ENCODE measurements at places on chromosomes 6 and 20.

- no peak for DNase-seq
These were observed 108.4 kb downstream of the GMPR start for GRCh38 chr6:16346831-16347230.

- peak; percentile 66 for DNase-seq
These were observed 50.3 kb upstream of the PREP start for GRCh38 chr6:105452924-105453756.

DNA sequence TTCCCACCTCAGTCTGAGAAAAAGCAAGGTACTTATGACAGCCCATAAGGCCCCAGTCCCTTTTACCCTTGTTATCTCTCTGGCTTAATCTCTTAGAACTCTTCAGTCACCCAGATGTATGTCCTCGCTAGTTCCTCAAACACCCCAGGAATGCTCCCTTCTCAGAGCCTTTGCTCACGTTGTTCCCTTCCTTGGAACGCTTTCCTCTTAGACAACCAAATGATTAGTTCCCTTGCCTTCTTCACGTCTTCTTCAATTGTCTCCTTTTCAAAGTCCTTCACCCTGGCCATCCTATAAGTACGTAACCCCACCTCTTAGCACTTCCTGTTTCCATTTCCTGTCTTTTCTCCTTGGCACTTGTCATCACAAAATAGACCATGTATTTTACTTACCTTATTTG, 1.1 kb upstream of the APOBEC2 start:
- peak; percentile 49 for DNase-seq

DNA sequence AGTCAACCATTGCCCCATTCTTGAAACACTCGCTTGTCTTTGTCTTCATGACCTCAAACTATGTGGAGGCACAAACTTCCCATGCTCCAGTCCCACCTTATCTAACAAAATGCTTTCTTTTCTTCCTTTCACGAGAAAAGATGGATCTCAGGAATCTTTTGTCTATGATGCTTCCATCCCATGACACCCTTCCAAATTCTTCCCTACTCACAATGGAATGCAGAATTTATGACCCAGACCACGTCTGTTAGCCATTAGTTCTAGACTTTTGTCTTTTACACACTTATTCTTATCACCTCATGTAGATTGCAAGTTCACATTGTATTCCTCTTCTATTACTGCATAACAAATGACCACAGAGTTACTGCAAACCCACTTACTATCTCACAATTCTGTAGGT, 24.2 kb upstream of the LAMP5 start:
- DNase-seq, result no peak

GRCh38 chr6:16168858-16169257, 40.0 kb downstream of the MYLIP start:
- DNase-seq, result peak; percentile 11

DNA sequence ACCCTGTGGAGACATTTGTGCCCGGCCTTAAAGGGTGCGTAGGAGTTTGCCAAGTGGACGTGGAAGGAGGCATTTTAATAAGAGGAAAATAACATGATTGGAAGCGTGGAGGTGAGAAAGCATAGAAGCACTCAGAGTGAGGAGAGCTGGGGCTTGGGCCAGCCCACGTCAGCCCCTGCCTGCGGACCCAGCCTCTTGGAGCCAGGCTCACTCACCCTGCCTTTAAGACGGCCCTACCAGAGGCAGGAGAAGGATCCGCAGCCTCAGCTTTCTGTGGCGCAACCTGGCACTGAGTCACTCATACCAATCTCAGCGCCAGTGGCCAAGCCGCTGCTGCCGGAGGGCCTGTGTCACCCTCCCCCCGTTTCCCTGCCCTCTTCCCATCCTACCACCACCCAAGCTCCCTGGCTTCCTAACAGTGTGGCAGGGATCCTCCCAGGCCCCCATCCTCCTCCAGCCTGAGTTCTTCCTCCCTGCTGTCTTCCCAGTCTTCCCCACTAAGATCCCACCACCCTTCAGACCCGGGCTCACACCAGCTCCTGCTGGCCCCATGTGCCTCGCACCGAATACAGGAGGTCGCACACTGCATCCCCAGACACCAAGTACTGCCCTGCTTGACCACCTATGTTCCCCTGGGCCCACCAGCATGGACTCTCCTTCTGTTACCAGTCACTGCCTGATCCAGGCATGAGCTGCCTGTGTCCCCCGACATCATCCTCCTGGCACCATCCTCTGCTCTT, 285.2 kb downstream of the UST start:
- DNase-seq, result peak; percentile 42

- no peak for DNase-seq
These were observed 73.6 kb downstream of the TBC1D32 start for GRCh38 chr6:121260651-121261102.

DNA sequence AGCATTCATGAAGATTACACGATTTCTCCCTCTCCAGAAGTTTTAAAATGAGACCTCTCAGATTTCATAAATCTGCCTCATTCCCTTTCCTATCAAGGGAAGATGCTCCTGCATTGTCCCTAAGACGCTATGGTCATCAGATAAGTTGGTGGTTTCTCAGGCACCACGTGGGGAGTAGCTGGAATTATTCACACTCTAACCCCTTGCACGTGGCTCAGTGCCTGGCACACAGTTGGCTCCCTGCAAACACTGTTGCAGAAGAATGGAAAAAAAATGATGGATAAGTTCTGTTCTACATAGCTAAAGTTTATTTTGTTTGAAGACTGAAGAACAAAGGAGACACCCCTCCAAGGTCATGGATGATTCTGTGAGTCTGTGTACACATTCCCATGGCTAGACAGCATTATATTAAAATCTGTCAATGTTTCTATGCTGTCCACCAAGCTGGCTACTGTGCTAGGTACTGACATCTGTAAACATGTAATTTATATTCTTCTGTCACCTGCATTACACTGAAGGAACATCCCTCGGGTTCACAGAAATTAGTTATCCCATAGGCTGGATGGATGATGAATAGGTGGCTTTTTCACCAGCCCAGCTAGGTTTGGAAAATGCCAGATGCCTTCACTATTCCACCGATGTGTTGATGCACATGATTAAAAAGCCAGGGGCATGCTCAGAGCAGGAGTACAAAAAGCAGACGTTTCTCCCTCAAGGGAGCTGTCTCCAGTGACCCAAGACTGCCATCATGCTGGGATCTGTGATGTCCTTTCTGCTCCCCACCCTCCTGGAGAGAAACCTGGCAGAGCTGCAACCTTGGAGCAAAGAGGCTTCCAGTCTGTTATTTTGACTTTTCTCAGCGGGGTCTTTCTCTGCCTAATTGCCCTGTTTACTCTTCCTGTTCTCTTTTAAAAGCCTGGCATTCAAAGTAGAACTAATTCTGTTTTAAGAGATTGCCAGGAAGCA, 610.5 kb downstream of the UTRN start:
- no peak for DNase-seq

- no peak for DNase-seq
These were observed 879 bp upstream of the INSM1 start for GRCh38 chr20:20366876-20367574.

DNA sequence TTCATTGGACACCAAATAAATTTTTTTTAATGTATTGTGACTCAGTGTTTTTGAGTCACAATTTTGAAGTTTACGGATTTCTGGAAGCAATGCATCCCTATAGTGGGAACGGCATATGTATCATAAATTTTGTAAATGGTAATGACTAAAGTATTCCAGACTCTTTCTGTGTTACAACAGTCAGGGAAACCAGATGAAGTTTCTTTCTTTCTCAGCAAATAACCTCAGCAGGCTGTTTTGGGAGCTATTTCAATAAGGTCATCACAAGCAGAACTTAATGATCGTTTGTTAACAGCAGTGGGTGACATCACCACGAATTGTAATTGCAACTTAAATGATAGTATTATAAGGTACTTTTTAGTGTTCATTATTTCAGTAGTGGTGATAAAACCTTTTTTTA, 52.0 kb downstream of the HIVEP1 start:
- DNase-seq, result no peak

- no peak for DNase-seq
These were observed 25.1 kb downstream of the GPR63 start for GRCh38 chr6:96812077-96812703.

DNA sequence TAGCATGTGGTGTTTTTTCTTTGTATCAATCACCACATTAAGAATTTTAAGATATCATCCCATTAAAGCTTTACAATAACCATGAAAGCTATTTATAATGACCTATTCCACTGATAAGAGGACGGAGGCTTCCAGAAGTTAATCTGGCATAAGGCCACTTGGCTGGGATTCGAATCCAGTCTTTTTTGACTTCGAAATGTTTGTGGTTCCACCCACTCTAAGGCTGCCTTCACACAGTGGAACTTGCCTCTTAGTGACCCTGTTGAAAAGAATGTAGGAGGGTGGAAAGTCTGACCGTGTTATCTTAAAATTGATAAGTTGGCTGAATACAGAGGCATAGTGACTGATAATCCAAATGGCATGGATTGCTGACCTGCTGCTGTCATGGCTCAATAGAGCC, 959.7 kb downstream of the KIF16B start:
- DNase-seq, result no peak

DNA sequence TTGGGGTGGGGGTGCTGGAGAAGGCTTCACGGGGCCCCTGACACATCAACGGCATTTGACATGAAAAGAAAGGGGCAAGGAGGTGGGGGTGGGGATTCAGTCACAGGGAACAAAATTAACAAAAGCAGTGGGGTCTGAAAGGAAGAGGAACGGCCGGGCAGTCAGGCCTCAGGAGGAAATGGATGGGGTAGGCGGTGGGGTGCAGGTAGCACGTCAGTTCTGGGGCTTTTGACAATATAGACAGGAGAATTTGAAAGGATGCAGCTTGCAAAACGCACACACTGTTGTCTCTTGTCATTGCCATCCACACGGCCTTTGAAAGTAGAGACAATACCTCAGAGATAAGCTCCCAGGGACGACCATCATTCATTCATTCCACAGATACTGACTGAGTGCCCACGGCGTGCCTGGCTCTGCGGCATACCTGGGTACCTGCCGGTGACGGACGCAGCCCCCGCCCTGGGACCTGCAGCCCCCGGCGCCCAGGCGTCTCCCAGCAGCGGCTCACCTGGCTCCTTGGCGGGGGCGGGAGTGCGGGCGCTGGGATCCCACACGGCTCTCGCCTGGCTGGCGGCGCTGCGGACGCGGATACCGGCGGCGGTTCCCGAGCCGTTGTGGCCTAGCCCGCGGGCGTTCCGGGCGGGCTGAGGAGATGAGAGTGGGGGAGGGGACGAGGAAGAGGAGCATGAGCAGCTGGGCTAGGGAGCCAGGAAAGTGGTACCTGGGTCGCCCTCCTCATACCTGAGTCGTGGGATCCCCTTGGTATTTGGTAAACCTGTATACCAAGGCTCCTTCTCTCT, at the start of gene SLC26A8:
Gene SLC26A8 (minus strand): TSS at position 646 of the 800 bp plus-strand sequence. CDS start 4,934 bp downstream, outside the sequence.
- no peak for DNase-seq

GRCh38 chr6:4356899-4357659, 221.7 kb upstream of the ECI2 start:
- DNase-seq, result no peak

- DNase-seq, result no peak
These were observed 175.1 kb downstream of the THBS2 start for GRCh38 chr6:169078399-169079145.

GRCh38 chr6:168956884-168957730, 296.5 kb downstream of the THBS2 start:
- peak; percentile 71 for DNase-seq

GRCh38 chr20:34744847-34745246, 40.7 kb downstream of the TP53INP2 start:
- no peak for DNase-seq

DNA sequence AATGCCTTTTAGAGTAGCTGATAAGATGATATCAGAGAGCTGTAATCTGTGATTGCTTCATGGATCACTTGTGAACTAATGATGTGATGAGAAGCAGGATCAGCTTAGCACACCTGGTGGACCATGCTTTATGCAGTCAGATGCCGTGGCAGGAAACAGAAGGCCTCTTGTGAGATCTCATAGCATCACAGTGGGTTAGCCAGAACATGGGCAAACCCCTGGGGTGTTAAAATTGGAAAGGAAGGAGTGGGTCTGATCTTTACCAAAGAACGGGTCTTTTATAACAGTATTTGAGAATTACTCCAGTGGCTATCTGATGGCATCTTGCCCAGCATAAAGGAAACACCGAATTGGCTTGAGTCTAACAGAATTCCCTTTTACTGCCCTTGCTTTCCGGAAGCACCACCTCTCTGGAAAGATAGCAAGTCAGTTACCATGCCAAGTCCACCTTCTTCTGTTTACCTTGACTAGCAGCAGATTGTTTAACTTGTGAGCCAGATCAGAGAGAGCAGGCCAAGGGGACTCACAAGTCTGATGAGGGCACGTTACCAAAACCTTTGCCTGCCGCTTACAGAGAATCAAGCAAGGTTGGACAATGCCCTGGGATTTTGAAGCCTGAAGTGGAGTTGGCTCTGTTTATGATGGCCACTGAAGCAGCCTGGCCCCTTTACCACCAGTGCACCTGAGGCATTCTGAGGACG, 20.9 kb upstream of the SRF start:
- DNase-seq, result no peak

GRCh38 chr6:122609881-122610689, at the start of gene PKIB:
TSS of gene PKIB (plus strand) at chr6:122610405. CDS start at chr6:122717795, 107,390 bp downstream.
- peak; percentile 56 for DNase-seq

DNA sequence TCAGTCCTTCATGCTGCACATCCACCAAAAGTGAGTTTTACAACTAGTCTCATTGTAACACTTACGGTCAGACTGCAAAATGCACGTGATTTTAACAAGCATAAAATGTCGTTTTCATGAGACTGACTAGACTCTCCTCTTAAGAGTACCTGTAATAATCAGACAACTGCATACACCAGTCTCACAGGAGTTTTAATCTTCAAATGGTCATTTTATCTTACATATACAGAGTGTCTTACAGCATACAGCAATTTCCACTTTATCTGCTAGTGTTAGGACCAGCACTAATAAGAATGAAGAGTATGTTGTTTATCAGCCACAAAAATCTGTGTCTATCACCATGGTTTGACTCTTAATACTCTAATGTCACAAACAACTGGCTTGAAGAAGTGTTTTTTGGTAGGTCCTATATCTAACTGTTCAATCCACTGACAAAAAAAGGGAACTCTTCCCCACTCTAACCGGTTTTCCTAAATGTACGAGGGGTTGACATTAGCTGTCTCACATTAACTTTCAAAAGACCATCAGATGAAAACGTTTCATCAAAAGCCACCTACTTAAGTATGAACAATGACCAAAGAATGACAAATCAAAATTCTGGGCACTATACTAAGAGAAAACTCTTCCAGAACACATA, 1.5 kb upstream of the ASF1A start:
- DNase-seq, result peak; percentile 22

- no peak for DNase-seq
These were observed 2.0 kb downstream of the FOXQ1 start for GRCh38 chr6:1313767-1314503.

- DNase-seq, result no peak
These were observed 54.7 kb downstream of the YTHDF1 start for GRCh38 chr20:63161176-63161651.

DNA sequence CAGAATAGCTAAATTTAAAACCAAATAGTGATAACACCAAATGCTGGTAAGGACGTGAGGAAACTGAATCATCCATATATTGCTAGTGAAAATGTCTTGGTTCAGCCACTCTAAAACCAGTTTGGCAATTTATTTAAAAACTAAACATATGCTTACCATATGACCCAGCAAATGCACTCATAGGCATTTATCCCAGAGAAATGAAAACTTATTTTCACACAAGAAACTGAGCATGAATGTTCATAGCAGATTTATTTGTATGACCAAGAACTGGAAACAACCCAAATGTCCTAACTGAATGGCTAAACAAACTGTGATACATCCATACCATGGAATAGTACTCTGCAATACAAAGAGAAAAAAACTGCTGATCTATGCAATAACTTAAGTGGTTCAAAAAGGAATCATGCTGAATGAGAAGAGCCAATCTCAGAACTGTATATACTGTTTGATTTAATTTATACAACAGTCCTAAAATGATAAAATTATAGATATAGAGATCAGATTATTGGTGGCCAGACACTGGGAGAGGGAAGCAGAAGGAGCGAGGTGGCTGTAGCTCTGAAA, 115.6 kb upstream of the ADGRF1 start:
- DNase-seq, result peak; percentile 0

Data from inflammatory macrophage (primary cell).